Metanephros (tissue), 2 donors: ENCODE measurements at places on chromosomes 7 and 10. TPM values are rescaled to one million over a fixed set of nuclear protein-coding genes. Genes with fewer than 3 reads are reported as not detected.

OPN1SW gene
- total RNA-seq = not detected

THSD7A gene
- total RNA-seq = 54.5 TPM

ZNF736 gene
- 36.1 TPM for total RNA-seq

ZPBP gene
- 0.88 TPM for total RNA-seq

DNAJC12 gene
- total RNA-seq = 4.1 TPM
